ENCODE measurements at places on chromosomes 12 and 14. TPM values are rescaled to one million over a fixed set of nuclear protein-coding genes. Genes with fewer than 3 reads are reported as not detected.

The OR6C3 gene
- not detected for total RNA-seq

The GNB3 gene
- 1.3 TPM for total RNA-seq

The ARHGAP9 gene
- total RNA-seq, result under 0.01 TPM

The NR4A1 gene
- total RNA-seq, result 2.1 TPM

The TNFAIP2 gene
- 139 TPM for total RNA-seq

The LALBA gene
- not detected for total RNA-seq

The NKX2-1 gene
- total RNA-seq, result not detected

The AICDA gene
- not detected for total RNA-seq

The FAM222A gene
- total RNA-seq, result under 0.01 TPM

The LPAR5 gene
- not detected for total RNA-seq

The PROX2 gene
- total RNA-seq, result not detected

The DLGAP5 gene
- 8.1 TPM for total RNA-seq

The TMED10 gene
- 173 TPM for total RNA-seq

The ANO4 gene
- total RNA-seq, result 11.3 TPM

The OTOGL gene
- total RNA-seq, result under 0.01 TPM

The SLCO1B1 gene
- total RNA-seq, result not detected

The FAM90A1 gene
- 0.33 TPM for total RNA-seq

The MUCL1 gene
- total RNA-seq, result not detected

The INSM2 gene
- not detected for total RNA-seq

The CNTN1 gene
- total RNA-seq, result 0.26 TPM

The TFCP2 gene
- 9.4 TPM for total RNA-seq

The AQP6 gene
- 0.17 TPM for total RNA-seq

The RAD51AP1 gene
- 4.1 TPM for total RNA-seq

The GARIN6 gene
- not detected for total RNA-seq

The CAPZA3 gene
- not detected for total RNA-seq

The MYL2 gene
- not detected for total RNA-seq

The GLIPR1L1 gene
- total RNA-seq, result not detected

The AHNAK2 gene
- 106 TPM for total RNA-seq

The CATSPERB gene
- not detected for total RNA-seq

The KRT8 gene
- 1.5 TPM for total RNA-seq

The KRT2 gene
- total RNA-seq, result not detected

The MYH7 gene
- total RNA-seq, result not detected

The POU6F1 gene
- 3.3 TPM for total RNA-seq

The C12orf57 gene
- 107 TPM for total RNA-seq

The SLC2A13 gene
- total RNA-seq, result 10.2 TPM

The BCL11B gene
- under 0.01 TPM for total RNA-seq

The LAG3 gene
- total RNA-seq, result 0.26 TPM

The ARHGEF40 gene
- 24.7 TPM for total RNA-seq

The CFAP73 gene
- total RNA-seq, result not detected

The HOXC4 gene
- 0.26 TPM for total RNA-seq

The CLEC2B gene
- 15.7 TPM for total RNA-seq

The NEUROD4 gene
- not detected for total RNA-seq

The C12orf60 gene
- total RNA-seq, result 1.5 TPM

The PIWIL1 gene
- not detected for total RNA-seq

The TMEM52B gene
- 0.50 TPM for total RNA-seq

The CLEC12A gene
- total RNA-seq, result not detected

The MSRB3 gene
- 31.3 TPM for total RNA-seq

The SPTB gene
- under 0.01 TPM for total RNA-seq

The OAS3 gene
- 2.6 TPM for total RNA-seq

The SPRYD4 gene
- 1.7 TPM for total RNA-seq

The CPNE6 gene
- not detected for total RNA-seq

The CCDC175 gene
- not detected for total RNA-seq

The SLCO1B3 gene
- not detected for total RNA-seq

The HOXC12 gene
- total RNA-seq, result not detected

The ADAMTS20 gene
- not detected for total RNA-seq

The TAS2R13 gene
- 1.7 TPM for total RNA-seq

The KRT6C gene
- not detected for total RNA-seq
